T-cell (primary cell): ENCODE measurements at places on chromosomes 3 and 15.

DNA sequence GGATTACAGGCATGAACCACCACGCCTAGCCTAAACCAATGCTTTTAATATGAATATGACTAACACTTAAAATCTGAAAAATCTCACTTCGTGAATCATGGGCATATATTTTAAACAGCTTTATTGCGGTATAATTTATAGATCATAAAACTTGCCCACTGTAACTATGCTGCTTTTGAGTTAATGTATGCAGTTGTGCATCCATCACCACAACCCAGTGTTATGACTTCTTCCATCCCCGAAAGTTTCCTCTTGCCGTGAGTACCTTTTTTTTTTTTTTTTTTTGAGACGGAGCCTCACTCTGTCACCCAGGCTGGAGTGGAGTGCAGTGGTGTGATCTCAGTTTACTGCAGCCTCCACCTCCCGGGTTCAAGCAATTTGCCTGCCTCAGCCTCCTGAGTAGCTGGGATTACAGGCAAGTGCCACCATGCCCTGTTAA lies 7.1 kb downstream of the KAT2B start:
- no peaks in the 10 kb centered on the region for H3K27me3 ChIP-seq
- H3K27ac ChIP-seq, result no peak overlapping the region
- no peaks in the 10 kb centered on the region for H3K36me3 ChIP-seq
- H3K4me3 ChIP-seq, result no peak overlapping the region
- H3K4me1 ChIP-seq, result peaks cover 73% of the 10 kb centered on the region

- no peak overlapping the region for H3K27ac ChIP-seq
- H3K36me3 ChIP-seq, result no peaks in the 10 kb centered on the region
- no peak for DNase-seq
Observed at GRCh38 chr15:76330080-76330680, 6.4 kb upstream of the ISL2 start.

DNA sequence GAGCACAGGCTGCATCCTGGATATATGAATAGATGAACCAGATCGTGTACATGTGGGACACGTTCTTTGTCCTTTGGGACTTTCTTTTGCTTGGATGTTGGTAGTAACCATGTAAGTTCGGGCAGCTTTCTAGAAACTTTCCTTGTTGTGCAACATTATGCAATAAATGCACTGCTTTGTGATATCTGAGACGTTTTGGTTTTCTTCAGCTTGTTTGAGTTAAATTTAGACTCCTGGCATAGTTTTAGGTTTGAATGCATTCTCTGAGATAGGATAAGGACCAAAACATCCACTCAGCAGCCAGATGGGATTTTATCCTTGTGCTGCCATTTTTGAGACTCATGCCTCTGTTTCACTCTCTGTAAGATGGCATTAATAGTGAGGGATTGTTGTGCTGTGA lies 158.9 kb downstream of the IGF1R start:
- H3K36me3 ChIP-seq, result no peaks in the 10 kb centered on the region
- H3K27me3 ChIP-seq, result no peaks in the 10 kb centered on the region
- no peak overlapping the region for H3K4me3 ChIP-seq
- H3K4me1 ChIP-seq, result no peaks in the 10 kb centered on the region

GRCh38 chr15:36954486-36954885 lies 145.9 kb downstream of the MEIS2 start:
- no peak for DNase-seq
- H3K4me3 ChIP-seq, result no peak overlapping the region
- H3K27me3 ChIP-seq, result no peaks in the 10 kb centered on the region
- H3K4me1 ChIP-seq, result no peaks in the 10 kb centered on the region
- no peaks in the 10 kb centered on the region for H3K36me3 ChIP-seq

DNA sequence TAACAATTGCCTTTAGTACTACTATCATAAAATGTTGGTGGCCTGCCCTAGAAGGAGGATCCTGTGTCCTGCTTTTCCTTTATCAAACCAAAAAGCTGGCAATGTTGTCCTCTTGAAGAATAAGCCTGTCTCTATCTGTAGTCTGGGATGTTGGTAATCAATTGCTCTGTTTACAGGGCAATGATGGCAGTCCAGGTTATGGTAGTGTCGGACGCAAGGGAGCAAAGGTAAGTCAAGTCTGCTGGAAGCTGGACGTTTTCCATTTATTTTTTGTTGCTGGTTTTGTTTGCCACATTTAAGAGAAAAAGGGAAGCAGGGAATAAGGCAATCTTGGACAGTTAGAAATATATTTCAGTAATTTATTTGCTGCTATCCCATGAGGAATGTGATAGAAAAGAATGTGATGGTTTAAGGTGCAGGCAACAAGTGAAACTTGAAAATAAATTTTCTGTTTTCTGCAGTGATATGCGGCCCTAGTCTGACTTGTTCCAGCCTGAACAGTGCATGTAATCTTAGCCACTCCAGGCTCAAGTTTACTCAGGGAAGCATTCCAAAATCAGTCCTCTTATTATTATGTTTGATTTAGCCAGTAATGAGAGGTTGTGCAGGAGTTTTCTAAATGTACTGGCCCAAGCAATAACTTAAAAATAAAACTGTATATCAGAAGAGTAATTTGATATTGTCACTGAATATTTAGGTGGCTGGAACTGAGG lies 110.3 kb downstream of the COL6A6 start:
- H3K4me3 ChIP-seq, result no peak overlapping the region
- no peaks in the 10 kb centered on the region for H3K36me3 ChIP-seq
- no peaks in the 10 kb centered on the region for H3K4me1 ChIP-seq
- H3K27ac ChIP-seq, result no peak overlapping the region
- DNase-seq, result no peak

- no peak for DNase-seq
- H3K27me3 ChIP-seq, result no peaks in the 10 kb centered on the region
- no peaks in the 10 kb centered on the region for H3K36me3 ChIP-seq
- no peak overlapping the region for H3K4me3 ChIP-seq
- no peaks in the 10 kb centered on the region for H3K4me1 ChIP-seq
Observed at GRCh38 chr3:190721330-190721729, 141.2 kb downstream of the GMNC start.
